GDM1 (cell line): ENCODE measurements at places on chromosomes 13 and 19.
A peak's percentile ranks its signal among the peaks of the same experiment; 100 is the strongest.

DNA sequence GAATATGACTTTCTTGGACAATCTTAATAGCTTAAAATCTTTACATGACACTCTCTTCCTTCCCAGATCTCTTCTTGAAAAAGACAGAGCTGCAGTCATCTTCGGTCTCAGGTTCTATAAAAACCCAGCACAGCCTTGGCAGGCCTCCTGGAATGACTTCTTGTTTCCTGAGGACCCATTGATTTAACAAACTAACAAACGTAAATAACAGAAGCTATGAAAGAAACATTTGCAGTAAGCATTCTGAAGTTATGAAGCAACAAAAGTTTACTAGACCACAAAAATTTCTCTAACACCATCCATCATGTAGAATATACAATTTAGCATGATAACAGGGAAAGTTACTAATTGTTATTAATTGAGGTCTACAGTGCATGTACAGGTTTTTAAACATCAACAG is 62.8 kb upstream of the STARD13 start:
- no peak for DNase-seq

DNA sequence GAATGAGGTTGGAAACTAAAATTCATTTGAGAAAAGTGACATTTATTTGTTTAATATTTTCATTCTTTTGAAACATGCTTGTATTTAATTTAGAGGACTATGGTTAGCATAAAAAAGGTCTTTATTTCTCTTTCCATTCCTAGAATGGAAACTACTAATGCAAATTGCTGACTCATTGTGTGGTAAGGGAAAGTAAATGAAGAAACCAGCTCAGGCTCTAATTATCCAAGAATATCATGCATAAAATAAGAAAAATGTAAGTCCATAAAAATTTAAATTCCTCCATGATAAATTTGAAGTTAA is 777.0 kb upstream of the SLITRK1 start:
- DNase-seq, result no peak

DNA sequence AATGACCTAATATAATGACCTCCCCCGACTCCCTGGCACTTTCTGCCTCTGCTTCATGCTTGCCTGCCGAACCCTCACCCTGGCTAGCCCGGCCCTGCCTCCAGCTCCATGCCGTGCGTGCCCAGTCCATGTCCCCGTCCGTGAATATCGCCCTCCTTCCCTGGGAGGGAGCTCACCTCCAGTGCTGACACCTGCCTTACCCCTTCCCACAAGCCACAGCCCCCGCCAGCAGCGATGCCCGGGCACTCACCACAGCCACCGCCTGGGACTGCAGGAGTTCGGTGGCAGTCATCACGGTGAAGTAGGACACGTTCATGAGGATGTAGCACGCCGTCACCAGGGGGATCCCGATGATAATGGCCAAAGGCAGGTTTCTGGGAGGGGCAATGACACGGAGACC is 10.0 kb downstream of the SLC7A9 start:
- no peak for DNase-seq

GRCh38 chr19:9937001-9937411 is 691 bp upstream of the OLFM2 start:
- DNase-seq, result no peak

DNA sequence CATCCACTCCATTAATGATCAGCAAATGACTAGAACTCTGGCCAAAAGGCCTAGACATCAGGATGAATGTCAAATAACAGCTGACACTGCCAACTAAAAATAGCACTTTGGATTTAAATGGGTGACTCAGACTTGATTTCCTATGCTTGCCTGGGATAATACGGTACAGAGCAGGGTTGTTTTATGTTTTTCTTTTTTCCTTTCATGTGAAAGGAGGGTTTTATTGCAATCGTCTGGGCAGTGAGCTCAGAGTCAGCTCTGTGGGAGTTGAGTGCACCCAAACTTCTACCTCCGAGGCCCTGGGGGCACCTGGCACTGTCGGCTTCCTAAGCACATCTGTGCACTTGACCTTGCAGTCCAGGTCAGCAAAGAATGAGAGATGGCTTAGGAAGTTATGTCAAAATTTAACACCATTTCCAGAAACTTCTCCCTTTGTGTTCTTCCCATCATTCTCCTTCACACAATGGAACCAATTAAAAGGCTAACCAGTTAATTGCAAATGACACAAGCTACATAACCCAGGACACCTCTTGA is 134.1 kb downstream of the LACC1 start:
- DNase-seq, result no peak

DNA sequence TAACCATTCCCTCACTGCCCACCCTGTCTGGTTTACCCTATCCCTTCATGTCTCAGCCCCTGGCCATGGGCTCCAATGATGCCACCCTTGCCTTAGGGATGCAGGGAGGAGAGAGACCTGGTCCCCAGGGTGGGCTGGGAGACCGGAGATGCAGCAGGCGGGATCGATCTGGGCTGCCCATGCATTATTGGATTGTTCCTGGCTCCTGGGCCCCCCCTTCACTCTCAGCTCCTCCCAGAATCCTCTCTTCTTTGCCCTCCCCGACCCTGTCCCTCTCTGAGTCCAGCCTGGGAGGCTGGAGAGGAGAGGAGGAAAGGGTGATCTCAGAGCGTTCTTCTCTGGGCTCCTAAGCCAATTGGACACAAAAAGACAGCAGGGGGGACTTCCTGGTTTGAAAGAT is 5.8 kb downstream of the KASH5 start:
- DNase-seq, result no peak

DNA sequence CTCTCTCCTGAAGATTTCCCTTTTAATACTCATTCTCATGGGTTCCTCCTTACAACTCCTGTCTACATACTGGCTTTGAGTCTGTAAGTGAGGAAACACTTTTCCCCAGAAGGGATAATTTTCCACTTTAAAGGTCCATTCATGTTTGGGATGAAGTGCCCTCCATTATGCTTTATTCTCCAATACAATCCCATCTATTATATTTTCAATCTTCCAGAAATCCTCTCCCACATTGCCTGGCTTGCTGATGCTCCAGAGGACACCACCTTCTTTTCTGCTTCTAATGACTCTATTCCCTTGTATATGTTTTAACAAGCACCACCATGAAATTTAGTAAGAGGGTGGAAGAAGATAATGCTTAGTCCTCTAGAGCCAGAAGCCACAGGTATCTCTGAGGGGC is 92.7 kb upstream of the NBEA start:
- DNase-seq, result no peak

DNA sequence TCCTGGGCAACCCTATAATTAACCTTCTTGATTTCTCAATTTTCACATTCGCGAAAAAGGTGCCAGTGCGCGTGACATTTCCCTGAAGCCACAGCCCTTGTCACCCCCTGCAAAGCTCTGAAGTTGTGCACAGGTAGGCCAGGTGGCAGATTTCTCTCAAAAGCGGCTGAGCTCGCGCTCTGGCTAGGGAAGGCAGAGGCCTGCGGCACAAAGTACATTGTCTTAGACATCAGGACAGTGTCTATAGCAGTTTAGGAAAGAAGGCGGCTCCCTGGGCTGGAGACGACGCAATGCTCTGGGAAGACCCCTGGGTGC is 42.9 kb upstream of the ZNF14 start:
- no peak for DNase-seq

DNA sequence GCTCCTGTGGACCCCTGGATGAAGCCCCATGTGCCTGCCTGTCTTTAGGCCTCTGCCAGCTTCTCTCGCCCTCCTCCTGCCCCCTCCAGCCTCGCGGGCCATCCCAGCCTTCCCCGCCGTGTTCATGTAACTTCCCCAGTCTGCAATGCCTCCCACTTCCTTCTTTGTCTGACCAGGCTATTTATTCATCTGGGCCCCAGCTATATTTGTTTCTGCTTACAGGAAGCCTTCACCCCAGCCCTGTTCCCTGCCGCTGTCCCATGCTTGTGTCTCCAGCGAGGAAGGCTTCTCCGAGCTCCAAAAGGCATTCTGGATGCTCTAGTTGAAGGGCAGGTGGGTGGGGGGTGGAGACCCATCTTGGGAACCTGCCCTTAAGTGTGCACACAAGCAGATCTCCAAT is 7.9 kb upstream of the C3 start:
- peak; percentile 77 for DNase-seq

DNA sequence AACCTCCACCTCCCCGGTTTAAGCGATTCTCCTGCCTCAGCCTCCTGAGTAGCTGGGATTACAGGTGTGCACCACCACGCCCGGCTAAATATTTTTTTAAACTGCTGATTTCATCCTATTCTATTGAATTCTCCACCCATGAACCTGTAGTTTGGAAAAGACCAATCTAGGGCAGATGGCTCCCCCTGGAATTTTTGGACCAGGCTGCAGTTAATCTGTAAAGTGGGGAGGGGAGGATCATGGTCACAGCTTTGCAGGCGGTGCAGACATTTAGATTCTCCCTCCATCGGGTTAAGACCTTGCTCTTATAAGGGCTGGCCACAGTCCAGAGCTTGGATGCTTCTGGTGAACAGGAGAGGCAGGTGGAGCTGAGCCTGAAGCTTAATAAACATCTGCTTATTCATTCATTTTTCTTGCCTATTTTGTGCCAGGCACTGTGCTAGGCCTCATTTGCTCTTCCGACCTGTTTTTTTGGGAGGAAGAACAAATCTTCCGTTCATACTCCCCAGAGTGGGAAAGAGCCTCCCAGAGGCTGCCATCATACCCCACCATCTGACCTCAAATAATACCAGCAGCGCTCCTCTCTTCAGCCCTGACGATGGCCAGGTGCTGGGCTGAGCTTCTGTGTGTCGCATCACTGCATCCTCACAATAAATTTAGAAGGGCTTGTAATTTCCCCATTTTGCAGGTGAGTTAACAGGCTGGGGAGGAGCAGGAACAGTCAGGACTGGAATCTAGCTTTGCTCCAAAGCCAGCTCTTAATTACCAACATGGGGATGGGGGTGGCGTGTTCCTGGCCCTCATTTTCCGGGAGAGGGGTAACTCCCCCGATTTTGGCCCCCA is 902 bp upstream of the CCDC106 start:
- DNase-seq, result no peak

DNA sequence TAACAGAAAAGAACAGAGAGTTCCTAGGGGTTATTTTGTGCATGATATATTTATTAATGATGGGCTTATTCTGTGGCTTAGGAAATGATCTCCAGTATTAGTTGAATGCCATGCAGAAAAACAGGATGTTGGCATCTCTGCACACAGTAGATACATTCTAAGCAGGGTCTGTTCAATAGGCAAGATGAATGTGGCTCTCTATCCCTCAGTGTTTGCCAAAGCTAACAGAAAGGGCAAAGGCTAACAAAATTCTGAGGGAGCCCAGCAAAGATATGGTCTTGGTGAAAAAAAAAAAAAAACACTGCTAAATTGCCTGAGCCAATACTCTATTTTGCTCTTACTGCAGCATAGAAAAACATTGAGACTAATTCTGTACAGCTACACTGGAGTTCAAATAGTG is 1095.8 kb downstream of the UQCRFS1 start:
- DNase-seq, result no peak

- no peak for DNase-seq
These were observed 631.3 kb downstream of the DIAPH3 start for GRCh38 chr13:59532405-59532804.

GRCh38 chr13:106145997-106146864 is 389.2 kb downstream of the EFNB2 start:
- no peak for DNase-seq

- DNase-seq, result no peak
These were observed 8.8 kb downstream of the RRAS start for GRCh38 chr19:49631014-49631588.

DNA sequence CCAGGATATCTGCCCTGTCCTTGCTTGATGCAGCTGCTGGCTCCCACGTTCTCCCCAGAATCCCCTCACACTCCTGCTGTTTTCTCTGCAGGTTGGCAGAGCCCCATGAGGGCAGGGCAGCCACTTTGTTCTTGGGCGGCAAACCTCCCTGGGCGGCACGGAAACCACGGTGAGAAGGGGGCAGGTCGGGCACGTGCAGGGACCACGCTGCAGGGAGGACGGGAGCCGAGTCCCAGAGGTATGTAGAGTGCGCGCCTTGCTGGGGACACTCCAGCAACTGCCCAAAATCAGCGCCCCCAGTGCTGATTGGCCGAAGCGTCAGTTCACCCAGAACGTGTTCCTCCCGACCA is 30.3 kb upstream of the MIER2 start:
- DNase-seq, result no peak

- no peak for DNase-seq
These were observed 33.7 kb upstream of the VSTM2B start for GRCh38 chr19:29491995-29492577.

GRCh38 chr19:51006406-51006805 is 5.0 kb upstream of the KLK8 start:
- no peak for DNase-seq

GRCh38 chr19:5814123-5814851 is 9.4 kb downstream of the NRTN start:
- no peak for DNase-seq

DNA sequence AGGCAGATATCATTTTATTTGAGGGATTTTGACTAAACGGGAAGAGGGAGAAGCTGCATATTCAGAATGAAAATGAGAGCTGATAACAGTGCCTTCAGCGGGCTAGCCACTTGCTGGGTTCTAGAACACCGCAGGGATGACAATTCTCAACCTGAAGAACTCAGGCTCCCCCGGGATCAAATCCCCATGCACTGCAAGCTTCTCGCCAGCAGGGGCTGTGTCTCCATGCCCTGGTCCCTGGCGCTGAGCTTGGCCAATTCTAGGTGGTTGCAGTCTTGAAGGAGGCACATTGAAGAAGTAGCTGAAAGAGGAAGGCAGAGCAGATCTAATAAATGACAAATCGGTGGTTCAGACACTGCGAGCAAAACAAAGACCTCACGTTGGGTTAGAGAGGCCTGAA is 128.7 kb downstream of the UQCRFS1 start:
- DNase-seq, result no peak

GRCh38 chr13:102141625-102142472 is 260.0 kb downstream of the FGF14 start:
- DNase-seq, result no peak

DNA sequence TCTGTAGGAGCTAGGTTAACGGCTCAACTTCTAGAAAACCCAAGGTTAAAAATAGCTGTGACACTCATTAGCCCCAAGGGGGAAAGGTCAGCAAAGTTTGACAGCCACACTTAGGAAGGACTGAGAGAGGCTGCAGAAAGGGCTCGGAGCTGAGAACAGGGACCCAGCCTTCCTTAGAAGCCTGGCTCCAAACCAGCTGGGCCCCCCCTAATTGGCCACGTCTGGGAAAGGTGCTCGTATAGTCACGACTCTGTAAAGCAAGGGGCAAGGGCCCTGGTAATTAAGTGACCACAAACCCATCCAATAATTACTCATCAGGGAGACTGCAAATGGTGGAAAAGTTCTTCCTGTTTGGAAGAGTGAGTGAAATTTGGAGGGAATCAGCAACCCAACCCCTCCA is 90.5 kb downstream of the RNASEH2B start:
- no peak for DNase-seq

- DNase-seq, result peak; percentile 32
These were observed 26.8 kb downstream of the UBXN6 start for GRCh38 chr19:4430760-4431159.

- no peak for DNase-seq
These were observed 107.5 kb downstream of the KLF12 start for GRCh38 chr13:74026753-74027152.
